Stimulated activated CD8-positive, alpha-beta memory T cell treated with anti-CD3 and anti-CD28 coated beads, Interleukin-4, amount 100 ng/mL, for 24 hours (primary cell): ENCODE measurements at places on chromosomes 11 and 22.

DNA sequence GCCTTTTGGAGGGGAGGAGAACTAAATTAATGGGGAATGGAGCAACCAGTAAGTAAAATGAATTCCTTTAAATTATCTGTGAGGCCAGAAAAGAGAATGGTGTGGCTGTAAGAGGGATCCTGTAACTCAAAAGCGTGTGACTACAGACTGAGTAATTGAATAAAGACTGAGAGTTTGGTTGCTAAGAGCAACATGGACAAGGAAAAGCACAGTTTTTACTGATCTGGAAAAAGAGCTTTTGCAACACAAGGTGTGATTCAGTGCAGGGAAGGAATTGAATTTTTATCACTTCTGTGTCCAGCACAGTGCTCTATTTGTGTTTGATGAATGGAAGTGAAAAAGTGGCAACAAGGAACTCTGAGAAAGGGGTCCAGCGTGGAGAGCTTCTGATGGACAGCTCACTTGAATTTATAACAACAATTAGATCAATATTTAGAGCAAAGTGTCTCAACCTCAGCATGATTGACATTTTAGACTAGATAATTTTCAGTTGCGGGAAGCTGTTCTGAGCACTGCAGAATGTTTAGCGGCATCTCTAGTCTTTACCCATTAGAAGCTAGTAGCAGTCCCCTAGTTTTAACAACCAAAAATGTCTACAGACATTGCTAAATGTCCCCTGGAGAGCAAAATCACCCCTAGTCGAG is 202.8 kb upstream of the BDNF start:
- DNase-seq, result no peak

DNA sequence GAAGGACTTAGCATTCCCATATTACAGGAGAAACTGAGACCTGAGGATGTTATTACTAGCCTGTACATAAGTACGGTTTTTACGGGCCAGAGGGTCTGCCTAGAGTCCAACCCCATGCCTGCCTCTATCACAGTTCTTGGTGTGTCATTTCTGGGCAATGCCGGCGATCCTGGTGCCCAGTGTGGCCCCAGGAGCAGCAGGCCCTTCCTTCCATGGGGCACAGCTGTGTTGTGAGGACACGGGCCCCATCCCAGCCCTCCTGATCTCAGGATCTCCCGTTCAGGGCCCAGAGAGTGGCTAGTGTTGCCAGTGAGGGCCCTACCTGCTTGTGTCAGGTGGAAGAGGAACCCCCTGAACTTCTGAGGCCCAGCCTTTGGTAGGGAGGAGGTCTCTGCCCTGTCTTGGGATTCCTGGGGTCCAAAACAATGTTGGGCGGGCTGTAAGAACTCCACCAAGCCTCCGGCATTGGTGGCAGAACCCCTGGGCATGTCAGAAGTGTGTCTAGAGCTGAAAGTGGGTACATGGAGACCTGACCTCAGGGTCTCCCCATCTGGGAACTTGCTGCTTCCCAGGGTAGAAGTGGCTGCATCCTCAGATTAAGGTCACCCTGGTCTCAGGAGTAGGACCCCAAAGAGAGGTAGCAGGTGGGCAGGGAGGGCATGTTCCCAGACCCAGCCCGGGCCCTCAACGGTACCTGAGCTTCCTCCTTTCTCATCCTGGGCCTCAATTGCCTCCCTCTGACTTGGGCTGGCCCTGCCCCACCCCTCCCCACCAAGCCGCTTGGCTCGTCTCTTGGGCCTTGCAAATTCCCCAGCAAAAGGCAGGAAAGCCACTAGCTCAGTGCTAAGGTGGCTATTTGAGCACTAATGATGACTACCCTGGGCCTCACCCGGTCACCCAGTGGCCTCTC is 74.6 kb upstream of the KCNQ1OT1 start:
- no peak for DNase-seq

DNA sequence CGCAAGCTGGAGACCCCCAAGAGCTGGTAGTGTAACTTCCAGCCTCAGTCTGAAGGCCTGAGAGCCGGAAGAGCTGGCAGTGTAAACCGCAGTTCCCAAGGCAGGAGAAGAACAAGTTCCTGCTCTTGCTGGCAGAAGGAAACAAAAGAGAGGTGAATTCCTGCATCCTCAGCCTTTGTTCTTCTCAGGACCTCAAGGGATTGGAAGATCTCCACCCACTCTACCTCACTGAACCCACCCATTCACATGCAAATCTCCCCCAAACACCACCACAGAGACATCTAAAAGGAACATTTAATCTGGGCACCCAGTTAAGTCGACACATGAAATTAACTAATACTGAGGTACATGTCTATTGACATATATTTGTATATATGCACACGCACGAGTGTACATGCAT is 1310.3 kb downstream of the TBC1D22A start:
- DNase-seq, result no peak

- DNase-seq, result no peak
Measured at GRCh38 chr11:92894197-92894596, 75.3 kb upstream of the MTNR1B start.

DNA sequence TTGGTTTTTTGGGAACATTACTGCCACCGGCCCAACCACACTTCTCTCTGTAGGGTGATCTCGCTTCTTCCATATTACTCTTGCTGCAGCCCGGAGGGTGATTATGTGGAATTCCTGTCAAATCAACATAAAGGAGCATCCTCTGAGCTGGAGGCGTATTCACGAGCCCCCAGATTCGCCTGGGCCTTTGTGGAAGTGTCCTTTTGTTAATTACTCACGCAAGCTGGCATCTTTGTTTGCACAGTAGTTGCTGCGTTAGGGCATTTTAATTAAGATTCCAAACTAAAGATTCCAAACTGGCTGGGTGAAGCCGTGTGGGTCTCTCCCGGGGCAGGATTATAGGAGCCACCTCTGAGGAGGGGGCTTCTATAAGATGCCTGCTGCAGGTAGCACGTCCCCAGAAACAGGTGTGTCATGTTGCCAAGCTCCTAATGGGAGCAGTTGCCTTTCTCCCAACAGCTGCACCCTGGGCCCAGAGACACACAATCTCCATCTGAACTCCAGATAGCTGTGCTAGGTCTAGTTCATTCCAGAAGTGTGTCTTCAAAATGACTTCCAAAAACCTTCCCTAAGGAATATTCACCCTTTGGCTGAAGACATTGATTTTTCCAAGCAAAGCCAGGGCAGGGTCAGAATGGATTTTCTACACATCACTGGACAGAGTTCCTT is 40.9 kb downstream of the SHISAL1 start:
- DNase-seq, result no peak
